ENCODE measurements at places on chromosomes 2 and 18.
A peak's percentile ranks its signal among the peaks of the same experiment; 100 is the strongest.

DNA sequence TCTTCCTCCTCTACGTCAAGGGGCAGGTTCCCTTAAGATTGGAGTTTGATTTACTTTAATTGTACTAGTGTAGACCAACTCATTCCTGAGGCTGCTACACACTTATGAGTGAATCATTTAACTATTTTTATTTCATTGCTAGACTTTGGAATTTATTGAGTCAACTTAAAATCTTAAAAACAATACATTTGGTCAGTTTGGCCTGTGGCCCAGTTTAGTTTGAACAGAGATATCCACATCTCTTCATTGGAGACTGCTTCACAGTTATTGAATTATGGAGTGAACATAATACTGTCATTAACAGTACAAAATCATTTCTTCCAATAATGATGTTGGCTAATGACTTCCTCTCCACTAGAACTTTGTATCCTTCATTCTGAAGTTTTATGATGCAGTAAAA lies 34.5 kb upstream of the STPG4 start:
- no peak for DNase-seq

DNA sequence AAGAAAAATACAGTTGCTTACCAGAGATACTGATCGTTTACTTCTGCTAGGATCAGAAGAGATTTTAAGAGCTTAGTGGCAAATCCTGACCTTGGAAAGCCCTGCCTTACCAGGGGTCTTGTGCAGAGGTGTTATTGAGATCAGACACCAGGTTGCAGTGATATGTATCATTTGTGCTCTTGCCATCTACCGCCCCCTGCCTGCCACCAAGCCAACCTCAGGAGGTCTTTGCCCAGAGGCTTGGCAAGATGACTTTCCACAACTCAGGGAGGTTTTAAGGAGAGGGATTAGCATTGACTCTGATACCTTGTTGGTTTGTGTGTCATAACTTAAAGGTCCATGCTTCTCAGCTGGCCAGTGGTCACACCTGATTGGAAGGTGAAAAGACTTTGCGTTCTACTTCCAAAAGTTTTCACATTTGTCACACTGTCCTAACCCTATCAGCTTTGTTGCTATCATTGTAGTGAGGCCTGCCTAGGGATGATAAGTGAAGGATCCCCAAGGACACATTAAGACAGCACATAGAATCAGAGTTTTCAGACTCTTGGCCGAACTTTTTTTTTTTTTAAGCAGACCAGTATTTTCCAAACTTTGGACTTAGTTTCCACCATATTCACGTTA lies 46.2 kb upstream of the MGAT5 start:
- DNase-seq = peak; percentile 61

- DNase-seq = no peak
Observed at GRCh38 chr2:236085647-236086046, 82.5 kb downstream of the GBX2 start.

- no peak for DNase-seq
Observed at GRCh38 chr18:23238152-23238531, 102.9 kb downstream of the CABLES1 start.

- no peak for DNase-seq
Observed at GRCh38 chr2:142075826-142076225, 55.0 kb downstream of the LRP1B start.

DNA sequence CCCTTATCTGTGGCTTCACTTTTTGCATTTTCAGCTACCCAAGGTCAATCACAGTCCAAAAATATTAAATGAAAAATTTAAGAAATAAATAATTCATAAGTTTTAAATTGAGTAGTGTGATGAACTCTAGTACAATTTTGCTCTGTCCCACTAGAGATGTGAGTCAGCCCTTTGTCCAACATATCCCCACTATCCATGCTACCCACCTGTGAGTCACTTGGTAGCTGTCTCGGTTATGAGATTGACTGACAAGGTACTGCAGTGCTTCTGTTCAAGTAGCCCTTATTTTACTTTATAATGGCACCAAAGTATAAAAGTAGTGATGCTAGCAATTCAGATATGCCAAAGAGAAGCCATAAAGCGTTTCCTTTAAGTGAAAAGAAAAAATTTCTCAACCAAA lies 28.8 kb downstream of the ADCY3 start:
- DNase-seq = no peak

All from SW480 (cell line).